ENCODE measurements at places on chromosomes 12 and 14.

GRCh38 chr14:59918824-59919569 lies 947 bp upstream of the LRRC9 start:
- DNase-seq: no peak

GRCh38 chr14:24127673-24128072 lies 2.8 kb upstream of the FITM1 start:
- DNase-seq: no peak

GRCh38 chr12:43728117-43728516 lies 30.5 kb downstream of the PUS7L start:
- DNase-seq: no peak

DNA sequence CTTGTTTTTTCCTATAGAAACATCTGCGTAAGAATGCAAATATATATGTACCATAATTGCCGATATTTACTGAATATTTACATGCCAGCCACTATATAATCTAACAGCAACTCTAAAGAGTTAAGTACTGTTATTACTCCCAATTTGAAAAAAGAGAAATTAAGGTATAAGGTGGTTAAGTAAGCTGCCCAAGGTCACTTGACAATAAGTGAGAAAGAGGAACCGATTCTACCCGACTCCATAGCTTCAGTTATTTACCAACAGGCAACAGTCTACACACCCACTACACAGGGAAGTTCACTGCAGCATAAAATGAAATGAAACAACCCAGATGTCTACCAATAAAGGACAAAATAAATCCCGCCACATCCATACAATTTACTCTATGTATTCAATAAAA lies 1.1 kb downstream of the MIS18BP1 start:
- DNase-seq: no peak

- DNase-seq: no peak
Measured at GRCh38 chr12:71702590-71702989, 16.7 kb downstream of the TMEM19 start.

DNA sequence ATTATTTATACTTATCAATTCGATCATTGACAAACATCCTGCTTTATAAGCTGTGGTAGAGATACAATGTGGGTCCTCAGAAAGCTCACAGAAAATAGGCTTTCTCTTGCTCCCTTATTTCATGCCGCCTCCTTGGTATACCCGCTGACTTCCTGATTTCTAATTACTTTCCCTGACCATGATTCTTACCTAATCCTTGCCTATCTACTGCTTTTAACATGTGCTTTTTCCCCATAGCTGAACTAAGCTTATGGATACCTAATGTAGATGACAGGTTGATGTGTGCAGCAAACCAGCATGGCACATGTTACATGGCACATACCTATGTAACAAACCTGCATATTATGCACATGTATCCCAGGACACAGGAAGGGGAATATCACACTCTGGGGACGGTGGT lies 65.1 kb downstream of the ITPR2 start:
- DNase-seq: no peak

GRCh38 chr12:60752589-60752988 lies 1156.8 kb downstream of the SLC16A7 start:
- DNase-seq: no peak

- DNase-seq: no peak
Measured at GRCh38 chr14:64612021-64612380, 62.2 kb downstream of the PPP1R36 start.

DNA sequence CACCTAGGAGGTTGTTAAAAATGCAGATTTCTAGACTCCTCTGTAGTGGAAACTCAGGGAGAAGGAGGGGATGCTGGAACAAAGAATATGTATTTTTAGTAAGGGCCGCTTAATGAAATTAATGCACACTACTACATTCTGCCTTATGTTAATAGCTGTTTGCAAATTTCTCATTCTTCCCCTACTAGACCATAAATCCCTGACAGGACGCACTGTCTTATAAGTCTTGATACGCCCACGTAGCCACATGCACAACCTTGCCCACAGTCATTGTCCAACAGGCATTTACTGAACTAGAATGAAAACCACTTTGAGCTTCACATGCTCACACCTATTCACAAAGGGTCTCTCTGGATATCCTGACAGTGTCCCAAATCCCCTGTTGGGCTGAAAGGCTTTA lies 10.5 kb downstream of the KRT2 start:
- DNase-seq: no peak

DNA sequence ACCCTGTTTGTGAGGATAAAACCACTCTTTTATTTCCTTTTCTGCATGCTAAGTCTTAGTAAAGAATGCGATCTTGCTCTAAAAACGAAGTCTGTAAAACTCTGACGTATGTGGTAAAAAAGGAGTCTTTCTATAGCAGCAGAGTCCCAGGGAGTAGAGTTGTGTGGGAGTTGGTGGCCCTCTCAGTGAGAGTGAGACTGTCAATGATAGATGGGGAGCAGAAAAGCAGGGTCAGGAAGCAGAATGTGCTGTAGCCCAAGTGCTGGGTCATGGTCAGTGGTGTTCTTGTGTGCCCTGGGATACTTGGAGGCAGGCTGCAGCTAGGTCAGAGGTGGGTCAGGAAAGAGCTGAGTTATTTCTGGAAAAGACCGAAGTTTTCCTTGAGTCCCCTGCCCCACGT lies 20.3 kb upstream of the GPR33 start:
- no peak for DNase-seq

GRCh38 chr12:53755451-53755891 lies 3.7 kb upstream of the CISTR start:
- DNase-seq: no peak

DNA sequence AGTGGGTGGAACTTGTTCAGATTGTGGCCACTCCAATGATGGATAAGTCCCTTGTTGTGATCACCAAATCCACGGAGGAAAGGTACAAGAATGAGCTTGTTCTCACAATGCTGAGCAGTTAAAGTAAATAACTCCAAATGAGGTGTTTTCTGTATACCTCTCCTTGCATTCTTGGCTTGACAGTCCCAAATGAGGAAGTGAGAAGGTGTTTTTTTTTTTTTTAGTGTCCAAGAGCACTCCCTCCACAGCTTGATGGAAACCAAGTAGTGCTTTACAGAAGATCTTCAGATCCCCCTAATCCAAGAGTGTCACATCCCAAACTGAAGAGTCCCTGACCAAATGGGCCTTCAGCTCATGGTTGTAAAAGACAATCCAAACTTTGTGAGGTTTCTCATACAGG lies 153.6 kb downstream of the ATP23 start:
- DNase-seq: no peak

- no peak for DNase-seq
Measured at GRCh38 chr12:46217541-46218321, 51.1 kb downstream of the SLC38A1 start.

GRCh38 chr12:117875744-117876435 lies 92.9 kb downstream of the KSR2 start:
- no peak for DNase-seq

- DNase-seq: no peak
Measured at GRCh38 chr14:33642691-33643244, 308.1 kb downstream of the EGLN3 start.

- no peak for DNase-seq
Measured at GRCh38 chr12:1882405-1882804, 36.0 kb downstream of the CACNA2D4 start.

- no peak for DNase-seq
Measured at GRCh38 chr14:104897330-104898194, 27.1 kb upstream of the PLD4 start.

- DNase-seq: no peak
Measured at GRCh38 chr12:26830783-26831551, 2.0 kb downstream of the ITPR2 start.

DNA sequence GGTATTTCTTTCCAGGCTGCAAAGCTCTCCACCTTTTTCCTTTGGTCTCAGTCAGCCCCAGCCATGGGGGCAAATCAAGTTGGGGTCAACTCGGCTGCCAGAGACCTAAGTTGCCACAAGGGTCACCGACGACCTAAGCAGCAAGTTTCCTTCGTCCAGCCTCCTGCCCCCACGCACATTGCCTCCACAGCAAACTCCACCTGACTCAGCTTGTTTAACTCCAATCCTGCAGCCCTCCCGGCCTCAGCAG lies 767 bp upstream of the KCNMB4 start:
- DNase-seq: no peak

GRCh38 chr12:103877934-103878510 lies 37.0 kb upstream of the NT5DC3 start:
- DNase-seq: peak; percentile 8

DNA sequence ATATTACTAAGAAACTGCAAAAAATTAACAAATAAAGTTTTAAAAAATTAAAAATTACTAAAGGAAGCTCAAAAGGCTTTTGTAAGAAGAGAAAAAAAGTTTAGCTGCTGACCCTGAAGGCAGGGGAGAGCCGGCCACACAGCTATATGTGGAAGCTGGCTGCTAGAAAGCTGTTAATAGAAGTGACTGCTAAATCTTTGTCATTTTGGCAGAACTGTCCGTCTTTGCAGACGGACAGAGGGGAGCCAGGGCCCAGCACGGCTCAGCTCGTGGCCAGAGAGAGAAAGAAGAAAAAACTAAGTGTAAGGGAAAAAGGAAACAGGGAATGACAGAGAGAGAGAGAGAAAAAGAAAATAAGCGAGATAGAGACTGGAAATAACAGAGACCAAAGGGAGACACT lies 27.9 kb downstream of the PRMT8 start:
- DNase-seq: no peak

GRCh38 chr12:26713885-26714383 lies 119.1 kb downstream of the ITPR2 start:
- DNase-seq: no peak

DNA sequence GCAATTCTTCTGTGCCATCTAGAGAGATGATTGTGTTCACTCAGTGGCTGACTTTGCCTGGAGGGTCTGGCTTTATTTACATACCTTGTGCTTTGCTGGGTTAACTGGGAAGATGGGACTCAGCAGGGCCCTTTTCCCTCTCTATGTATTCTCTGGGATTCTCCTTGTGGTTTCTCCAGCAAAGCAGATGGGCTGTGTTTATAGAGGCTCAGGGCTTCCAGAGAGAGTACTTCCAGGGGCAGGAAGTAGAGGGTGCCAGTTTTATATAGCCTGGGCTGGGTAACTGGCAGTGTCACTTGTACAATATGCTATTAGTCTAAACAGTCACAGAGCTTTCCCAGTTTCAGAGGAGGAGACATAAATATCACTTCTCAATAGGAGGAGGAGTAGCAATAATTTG lies 509.9 kb downstream of the DIO2 start:
- no peak for DNase-seq

GRCh38 chr12:48629541-48629940 lies 52.5 kb downstream of the KANSL2 start:
- DNase-seq: no peak

GRCh38 chr12:13843841-13844240 lies 137.6 kb downstream of the GRIN2B start:
- DNase-seq: no peak

GRCh38 chr12:118126119-118126757 lies 9.7 kb upstream of the PEBP1 start:
- DNase-seq: no peak

- DNase-seq: no peak
Measured at GRCh38 chr12:20646239-20646827, 48.8 kb upstream of the SLCO1C1 start.

DNA sequence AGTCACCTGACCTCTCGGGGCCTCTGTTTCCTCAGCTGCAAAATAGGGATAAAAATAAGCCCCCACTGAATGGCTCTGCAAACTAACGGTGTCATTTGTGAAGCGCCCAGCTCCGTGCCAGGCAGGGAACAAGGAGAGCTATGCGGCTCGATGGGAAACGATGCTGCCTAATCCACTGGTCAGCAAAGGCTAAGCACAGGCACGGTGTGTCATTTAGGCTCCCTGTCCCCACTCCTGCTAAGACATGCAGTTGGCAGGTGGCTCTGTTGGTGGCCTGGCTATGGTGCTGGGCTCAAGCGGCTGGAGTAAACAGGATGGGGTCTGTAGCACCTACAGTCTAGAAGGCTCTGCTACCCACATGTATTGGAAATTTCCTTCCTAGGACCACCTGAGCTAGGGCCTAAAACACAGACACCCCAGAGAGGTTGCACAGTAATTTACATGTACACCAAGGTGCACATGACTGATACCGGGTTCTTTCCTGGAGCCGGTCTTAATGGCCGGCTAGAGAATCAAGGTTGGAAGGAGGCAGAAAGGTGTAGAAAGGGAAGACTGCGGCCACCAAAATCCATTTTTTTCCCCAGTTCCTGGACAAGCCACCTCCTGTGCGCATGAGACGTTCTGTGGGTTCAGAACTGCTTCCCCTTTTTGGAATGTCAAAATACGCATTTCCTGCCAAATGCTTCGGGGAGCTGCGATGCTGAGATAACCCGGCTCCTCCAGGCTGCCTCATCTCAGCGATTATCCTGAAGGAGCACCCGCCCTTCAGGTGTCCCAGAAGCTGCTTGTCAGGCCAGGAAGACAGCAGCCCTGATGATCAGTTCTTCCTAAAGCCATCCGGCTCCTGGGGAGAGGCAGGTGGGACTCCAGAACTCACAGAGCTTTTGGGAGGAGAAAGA lies 1.0 kb downstream of the CACNA2D4 start:
- no peak for DNase-seq

All from activated CD8-positive, alpha-beta memory T cell treated with anti-CD3 and anti-CD28 coated beads for 1 hour (primary cell).